A549 treated with GW870086 at 1 μM for 4 hours (cell line): ENCODE measurements at places on chromosomes 13 and 19. TPM values are rescaled to one million over a fixed set of nuclear protein-coding genes. Genes with fewer than 3 reads are reported as not detected.

The SLC6A16 gene
- total RNA-seq = 0.62 to 1.6 TPM (median 0.81 TPM) in 5 replicates

The ZNF575 gene
- 1.2 to 1.9 TPM (median 1.6 TPM) in 5 replicates for total RNA-seq

The ZNF135 gene
- total RNA-seq = not detected in 5 replicates

The ZNF85 gene
- total RNA-seq = 0.19 to 0.24 TPM in 2 of 5 replicates, not detected in the others

The KCNJ14 gene
- 0.97 to 2.1 TPM (median 1.3 TPM) in 5 replicates for total RNA-seq

The ANKLE1 gene
- 0.27 to 0.64 TPM (median 0.52 TPM) in 5 replicates for total RNA-seq

The RFC3 gene
- 26.5 to 34.8 TPM (median 33.1 TPM) in 5 replicates for total RNA-seq

The EGLN2 gene
- total RNA-seq = 74.8 to 93.5 TPM (median 90.2 TPM) in 5 replicates

The ZNF491 gene
- total RNA-seq = not detected in 5 replicates

The NLRP11 gene
- total RNA-seq = 0.03 to 0.07 TPM in 2 of 5 replicates, not detected in the others

The ATP7B gene
- 1.9 to 3.1 TPM (median 2.7 TPM) in 5 replicates for total RNA-seq

The C5AR1 gene
- 1.4 to 2.3 TPM (median 2.2 TPM) in 5 replicates for total RNA-seq

The CEACAM16 gene
- 0.10 to 0.12 TPM (median 0.11 TPM) in 3 of 5 replicates, not detected in the others for total RNA-seq

The AXL gene
- 101 to 107 TPM (median 104 TPM) in 5 replicates for total RNA-seq

The NFIX gene
- total RNA-seq = 2.9 to 4.4 TPM (median 3.8 TPM) in 5 replicates

The S1PR4 gene
- total RNA-seq = 0.08 to 0.19 TPM (median 0.15 TPM) in 4 of 5 replicates, not detected in the other

The FUZ gene
- total RNA-seq = 11.6 to 16.0 TPM (median 15.7 TPM) in 5 replicates

The TEAD2 gene
- total RNA-seq = 12.6 to 19.1 TPM (median 17.7 TPM) in 5 replicates

The CLPTM1 gene
- total RNA-seq = 130 to 177 TPM (median 172 TPM) in 5 replicates

The FFAR3 gene
- total RNA-seq = 0.07 to 0.21 TPM in 2 of 5 replicates, not detected in the others

The IGSF23 gene
- total RNA-seq = 0.41 to 0.66 TPM (median 0.59 TPM) in 5 replicates

The SGCG gene
- 0.08 TPM in 1 of 5 replicates, not detected in the others for total RNA-seq

The LRFN3 gene
- 13.5 to 23.2 TPM (median 21.2 TPM) in 5 replicates for total RNA-seq

The KRTDAP gene
- total RNA-seq = not detected in 5 replicates

The ARRDC2 gene
- 30.2 to 40.9 TPM (median 37.0 TPM) in 5 replicates for total RNA-seq

The FAM216B gene
- total RNA-seq = not detected in 5 replicates

The CLDN10 gene
- 0.14 to 0.37 TPM (median 0.28 TPM) in 4 of 5 replicates, not detected in the other for total RNA-seq

The CGB8 gene
- total RNA-seq = 1.9 to 3.4 TPM (median 2.0 TPM) in 5 replicates

The SERPINE3 gene
- not detected in 5 replicates for total RNA-seq

The C1QTNF9B gene
- total RNA-seq = not detected in 5 replicates

The CBLC gene
- not detected in 5 replicates for total RNA-seq

The APOC1 gene
- 111 to 136 TPM (median 124 TPM) in 5 replicates for total RNA-seq

The EID2 gene
- 35.5 to 48.6 TPM (median 43.8 TPM) in 5 replicates for total RNA-seq

The PLVAP gene
- total RNA-seq = not detected in 5 replicates

The ICAM5 gene
- 0.34 to 1.1 TPM (median 0.61 TPM) in 5 replicates for total RNA-seq

The ZNF44 gene
- total RNA-seq = 0.51 to 1.00 TPM (median 0.73 TPM) in 5 replicates

The DBP gene
- total RNA-seq = 1.1 to 2.5 TPM (median 2.0 TPM) in 5 replicates

The APOE gene
- 13.6 to 18.6 TPM (median 13.8 TPM) in 5 replicates for total RNA-seq

The IFNL3 gene
- total RNA-seq = not detected in 5 replicates

The SEMA6B gene
- total RNA-seq = 4.5 to 6.2 TPM (median 5.5 TPM) in 5 replicates

The PRR22 gene
- 1.3 to 3.4 TPM (median 2.9 TPM) in 5 replicates for total RNA-seq

The IRGC gene
- total RNA-seq = not detected in 5 replicates

The NTF4 gene
- total RNA-seq = 0.42 to 0.61 TPM (median 0.54 TPM) in 5 replicates

The ZNF724 gene
- 0.50 to 0.90 TPM (median 0.75 TPM) in 5 replicates for total RNA-seq
